ENCODE measurements at places on chromosomes 1 and 21.
A peak's percentile ranks its signal among the peaks of the same experiment; 100 is the strongest.

DNA sequence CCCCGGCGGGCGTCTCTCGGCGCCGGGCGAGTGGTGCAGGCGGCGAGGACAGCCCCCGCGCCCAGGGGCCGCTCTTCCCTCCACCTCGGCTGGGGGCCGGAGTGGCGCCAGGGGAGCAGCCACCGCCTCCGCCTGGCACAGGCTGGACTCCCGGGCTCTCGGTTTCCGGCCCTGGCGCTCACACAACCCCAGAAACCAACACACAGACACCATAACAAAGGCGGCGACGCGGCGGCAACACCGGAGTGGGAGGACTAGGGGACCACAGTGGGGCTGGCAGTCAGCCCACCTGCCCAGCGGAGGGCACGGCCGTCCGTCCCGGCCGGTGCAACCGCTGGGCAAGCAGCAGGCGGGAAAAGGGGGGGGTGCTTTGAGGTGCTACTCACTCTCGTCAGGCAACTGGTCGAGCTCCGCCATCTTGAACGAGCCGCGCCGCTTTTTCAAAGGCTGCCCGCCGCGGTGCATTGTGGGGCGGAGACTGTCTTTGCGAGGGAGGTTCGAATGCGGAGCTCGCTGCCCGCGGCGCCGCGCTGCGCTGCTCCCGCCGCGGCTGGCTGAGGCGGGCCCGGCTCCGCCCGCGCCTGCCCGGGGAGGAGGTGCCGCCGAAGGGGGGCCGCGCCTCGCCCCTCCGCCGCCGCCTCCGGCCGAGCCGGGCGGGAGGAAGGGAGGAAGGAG is at the start of gene LIN9:
TSS of gene LIN9 (minus strand) at position 442 of the 675 bp plus-strand sequence. CDS start at position 417, 25 bp downstream.
- DNase-seq: peak; percentile 95

DNA sequence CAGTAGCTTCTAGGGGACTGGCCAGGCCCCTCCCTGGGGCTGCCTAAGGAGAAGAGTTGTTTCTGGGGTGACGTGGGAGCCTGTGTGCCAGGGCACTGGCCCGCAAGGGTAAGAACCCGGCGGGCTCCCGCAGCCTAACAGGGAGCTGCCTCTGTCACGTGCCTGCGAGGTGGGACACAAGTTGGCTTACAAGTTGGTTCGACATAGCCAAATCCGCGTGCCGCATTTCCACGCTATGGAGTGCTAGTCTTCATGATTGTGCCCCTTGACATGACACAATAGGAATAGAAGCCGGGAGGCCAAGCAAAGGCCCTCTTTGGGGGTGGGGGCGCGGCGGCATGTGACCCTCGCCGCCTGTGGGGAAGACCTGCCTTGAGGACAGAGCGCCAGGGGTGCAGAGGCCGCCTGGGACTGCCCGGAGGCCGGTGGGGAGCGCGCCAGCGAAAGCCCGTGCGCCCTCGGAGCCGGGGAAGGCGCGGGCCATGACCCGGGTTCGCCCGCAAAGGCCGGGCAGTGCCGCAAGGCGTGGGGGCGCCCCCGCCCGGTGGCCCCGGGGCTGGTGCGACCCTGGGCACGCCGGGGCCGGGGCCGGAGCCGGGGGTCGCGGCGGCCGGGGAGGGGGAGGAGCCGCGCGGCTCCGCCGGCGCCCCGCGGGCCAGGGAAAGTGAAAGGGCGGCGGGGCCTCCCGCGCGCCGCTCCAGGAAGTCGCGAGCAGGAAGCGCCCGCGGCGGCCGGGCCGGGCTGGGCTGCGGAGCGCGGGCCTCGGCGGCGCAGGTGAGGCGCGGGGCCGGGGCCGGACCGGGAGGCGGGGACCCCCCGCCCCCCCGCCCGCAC is at the start of gene SLC37A1:
TSS of gene SLC37A1 (plus strand) at position 702 of the 834 bp plus-strand sequence. CDS start 4,603 bp downstream, outside the sequence.
- peak; percentile 36 for DNase-seq

- DNase-seq: no peak
Observed at GRCh38 chr1:161261261-161262235, 3.0 kb downstream of the PCP4L1 start.

DNA sequence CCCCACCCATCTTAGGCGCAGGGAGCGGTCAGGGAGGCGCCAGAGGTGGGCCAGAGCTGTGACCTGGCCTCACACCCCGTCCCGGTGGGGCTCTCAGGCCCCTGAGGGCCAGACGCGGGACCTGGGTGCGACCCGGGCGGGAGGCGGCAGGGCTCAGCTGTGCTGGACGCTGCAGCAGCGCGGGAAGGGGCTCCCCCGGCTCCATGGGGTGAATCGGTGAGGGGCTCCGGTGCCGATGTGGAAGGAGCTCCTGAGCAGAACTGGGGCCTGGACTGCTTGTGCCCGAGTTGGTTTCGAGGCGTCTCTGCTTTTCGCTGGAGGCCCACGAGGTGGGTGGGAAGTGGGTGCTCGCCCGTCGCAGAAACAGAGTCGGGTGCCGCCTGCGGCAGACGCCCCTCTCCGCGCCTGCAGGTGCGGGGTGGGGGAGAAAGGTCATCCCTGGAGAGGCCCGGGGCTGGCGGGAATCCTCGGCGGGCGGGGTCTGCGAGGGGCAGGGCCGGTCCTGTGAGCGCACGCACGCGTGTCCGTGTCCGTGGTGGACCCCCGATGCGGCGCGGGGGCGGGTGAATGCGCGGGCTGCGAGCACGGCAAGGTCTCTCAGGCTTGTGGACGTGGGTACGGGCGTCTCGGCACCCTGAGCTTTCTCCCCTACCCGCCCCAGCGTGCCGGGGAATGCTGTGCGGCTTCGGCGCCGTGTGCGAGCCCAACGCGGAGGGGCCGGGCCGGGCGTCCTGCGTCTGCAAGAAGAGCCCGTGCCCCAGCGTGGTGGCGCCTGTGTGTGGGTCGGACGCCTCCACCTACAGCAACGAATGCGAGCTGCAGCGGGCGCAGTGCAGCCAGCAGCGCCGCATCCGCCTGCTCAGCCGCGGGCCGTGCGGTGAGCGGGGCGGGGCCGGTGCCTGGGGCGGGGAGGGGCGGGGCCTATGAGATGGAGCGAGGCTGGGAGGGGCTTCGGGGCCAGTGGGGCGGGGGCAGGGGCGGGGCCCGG is 20.4 kb downstream of the AGRN start:
- DNase-seq: peak; percentile 72

DNA sequence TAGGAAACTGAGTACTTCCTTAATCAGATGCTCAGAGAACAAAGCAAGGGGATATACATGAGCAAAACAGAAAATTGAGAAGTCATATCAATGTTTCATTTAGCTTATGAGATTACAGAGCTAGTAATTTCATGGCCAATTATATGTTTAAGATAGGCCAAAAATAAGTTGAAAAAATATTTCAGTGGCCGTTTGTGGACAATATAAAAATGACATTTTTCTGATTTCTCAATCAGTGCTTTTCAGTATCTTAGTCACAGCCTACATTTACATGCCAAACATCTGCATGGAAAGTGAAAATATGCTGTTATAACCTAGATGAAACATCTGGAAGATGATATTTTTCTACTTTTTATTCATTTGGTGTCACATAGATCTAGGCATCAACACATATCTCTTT is 192.5 kb downstream of the HLX start:
- no peak for DNase-seq

- DNase-seq: no peak
Observed at GRCh38 chr1:234520908-234521817, 42.2 kb upstream of the TARBP1 start.

- DNase-seq: no peak
Observed at GRCh38 chr1:197351821-197352440, 83.9 kb downstream of the CRB1 start.

DNA sequence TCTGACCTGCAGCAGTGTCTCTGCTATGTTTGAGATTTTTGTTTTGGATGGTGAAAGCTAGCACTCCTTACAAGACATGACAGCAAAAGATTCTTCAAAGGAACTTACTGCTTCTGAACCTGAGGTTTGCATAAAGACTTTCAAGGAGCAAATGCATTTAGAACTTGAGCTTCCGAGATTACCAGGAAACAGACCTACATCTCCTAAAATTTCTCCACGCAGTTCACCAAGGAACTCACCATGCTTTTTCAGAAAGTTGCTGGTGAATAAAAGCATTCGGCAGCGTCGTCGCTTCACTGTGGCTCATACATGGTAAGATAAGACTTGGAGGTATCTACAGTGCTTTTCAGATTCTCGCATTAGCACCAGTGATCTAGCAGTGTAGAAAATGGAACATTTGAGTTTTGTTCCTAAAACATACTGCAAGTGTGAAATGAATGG is 200.2 kb downstream of the PDE4B start:
- DNase-seq: no peak

DNA sequence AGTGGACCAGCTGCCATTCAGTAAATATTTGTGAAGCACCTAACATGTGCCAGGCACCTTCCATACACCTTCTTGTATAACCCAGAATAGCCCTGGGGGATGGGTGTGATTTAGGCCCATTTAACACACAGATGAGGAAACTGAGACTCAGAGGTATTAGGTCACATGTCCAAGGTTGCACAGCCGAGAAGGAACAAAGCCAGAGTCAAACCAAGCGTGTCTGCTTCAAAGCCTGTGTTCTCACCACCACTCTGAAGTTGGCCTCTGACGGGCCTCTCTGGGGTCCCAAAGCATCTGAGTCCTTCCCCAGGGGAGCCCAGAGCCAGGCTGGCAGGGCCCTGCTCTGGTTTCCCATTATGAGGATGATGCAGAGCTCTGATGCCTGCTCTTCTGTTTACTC is 65.1 kb downstream of the LACTBL1 start:
- no peak for DNase-seq

DNA sequence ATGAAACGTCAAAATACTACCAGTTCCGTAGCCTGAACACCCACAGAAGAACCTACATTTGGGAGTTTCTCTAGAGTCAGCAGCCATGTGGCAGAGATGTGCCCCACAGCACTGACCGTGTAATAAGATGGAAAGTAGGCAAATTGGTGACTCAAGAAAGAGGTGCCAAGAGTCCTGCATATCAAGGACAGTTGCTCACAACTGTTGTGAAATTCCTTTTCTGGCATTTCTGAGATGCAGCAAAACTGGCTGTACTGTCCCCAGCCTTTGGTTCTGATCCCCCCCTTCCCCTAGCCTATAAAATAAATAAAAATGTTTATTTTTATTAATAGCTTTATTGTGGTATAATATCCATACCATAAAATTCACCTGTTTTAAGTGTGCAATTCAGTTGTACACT is 324.0 kb downstream of the PCP4 start:
- no peak for DNase-seq

DNA sequence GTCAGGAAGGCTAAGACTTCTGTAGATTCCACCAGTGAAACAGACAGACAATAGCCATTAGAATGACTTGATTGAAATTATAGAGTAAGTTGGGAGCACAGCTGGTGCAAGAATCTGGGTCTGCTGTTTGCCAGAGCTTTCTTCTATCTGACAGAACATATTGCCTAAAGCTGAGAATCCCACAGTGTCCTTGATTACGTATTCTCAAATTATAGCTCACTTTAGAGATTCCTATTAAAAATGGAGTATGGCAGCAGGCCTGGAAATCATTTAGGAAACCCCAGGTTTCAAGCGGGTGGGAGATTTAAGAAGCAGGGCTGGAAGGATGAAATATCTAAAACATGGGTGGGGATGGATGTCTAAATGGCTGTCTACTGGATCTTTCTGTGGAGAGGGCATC is 639.7 kb upstream of the CXADR start:
- DNase-seq: no peak

- no peak for DNase-seq
Observed at GRCh38 chr21:27645285-27645684, 678.4 kb upstream of the ADAMTS5 start.

- DNase-seq: no peak
Observed at GRCh38 chr1:11790880-11791715, 14.7 kb downstream of the MTHFR start.

GRCh38 chr21:35530766-35531165 is 481.7 kb upstream of the RUNX1 start:
- no peak for DNase-seq

DNA sequence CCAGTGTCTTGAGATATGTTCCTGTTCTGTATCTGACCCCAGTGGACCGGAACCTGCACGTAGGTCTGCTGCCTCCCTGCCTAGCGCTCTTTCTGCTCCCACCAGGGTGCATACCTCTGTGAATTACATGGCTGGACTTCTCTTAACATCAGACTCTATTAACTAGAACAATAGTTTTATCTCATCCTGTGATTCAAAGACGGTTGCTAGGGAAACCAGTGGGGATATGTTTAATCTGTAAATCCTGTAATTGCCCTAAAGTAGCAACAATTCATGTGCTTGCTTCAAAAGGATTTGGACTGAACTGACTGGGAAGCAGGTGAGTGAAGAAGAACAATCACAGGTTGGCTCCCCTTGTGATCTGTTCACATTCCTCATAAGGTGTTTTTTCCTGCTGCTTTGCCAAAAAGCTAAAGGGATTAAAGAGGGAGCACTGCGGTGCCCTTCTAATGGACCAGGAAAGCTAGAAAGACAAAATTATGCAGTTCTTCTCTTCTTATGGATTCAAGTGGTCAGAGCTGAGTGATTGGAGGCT is 52.7 kb upstream of the DIRAS3 start:
- no peak for DNase-seq

DNA sequence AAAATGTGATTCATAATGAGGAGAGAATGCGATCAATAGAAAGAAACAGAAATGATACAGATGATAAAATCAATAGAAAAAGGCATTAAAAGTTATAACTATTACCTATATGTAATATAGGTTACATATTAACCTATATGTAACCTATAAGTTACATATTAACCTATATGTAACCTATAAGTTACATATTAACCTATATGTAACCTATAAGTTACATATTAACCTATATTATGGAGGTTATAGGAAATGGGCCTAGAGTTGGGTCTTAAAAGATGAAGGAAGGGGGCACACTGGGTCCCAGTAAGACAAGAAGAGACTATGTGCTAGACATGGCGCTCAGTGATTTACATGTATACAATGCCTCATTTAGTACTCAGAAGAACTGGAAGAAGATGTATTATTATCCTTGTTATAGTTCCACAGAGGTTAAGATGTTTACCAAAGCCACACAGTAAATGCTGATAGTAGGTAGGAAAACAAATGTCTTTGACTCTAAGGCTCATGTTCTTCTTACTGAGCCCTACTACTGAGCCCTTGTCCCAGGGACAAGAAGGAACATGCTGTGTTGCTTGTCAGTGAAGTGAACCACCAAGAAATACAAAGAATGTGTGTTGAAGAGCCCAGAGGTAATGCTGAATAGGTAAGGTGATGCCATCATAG is 444.6 kb upstream of the PLXNA2 start:
- DNase-seq: no peak

DNA sequence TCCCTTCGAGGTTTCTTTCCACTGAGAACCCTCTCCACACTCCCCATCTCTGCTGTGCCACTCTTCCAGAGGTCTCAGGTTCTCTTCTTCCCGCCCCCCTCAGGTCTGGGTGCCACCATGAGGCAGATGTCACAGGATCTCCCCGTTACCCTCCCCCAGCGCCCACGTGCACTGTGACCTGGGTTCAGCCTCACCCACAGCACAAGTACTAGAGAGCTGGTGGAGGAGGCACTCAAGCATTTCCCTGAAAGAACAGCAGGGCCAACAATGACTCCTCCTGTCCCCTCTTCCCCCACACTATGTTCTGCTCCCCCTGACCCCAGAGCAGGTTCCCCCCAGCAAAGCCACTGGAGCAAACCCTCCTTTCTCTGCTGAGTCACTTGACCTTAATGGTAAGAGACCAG is 14.3 kb downstream of the PLEKHA6 start:
- DNase-seq: no peak

- no peak for DNase-seq
Observed at GRCh38 chr1:33454646-33455282, 17.7 kb upstream of the ZSCAN20 start.

- DNase-seq: no peak
Observed at GRCh38 chr1:179327196-179327595, 33.6 kb downstream of the SOAT1 start.

GRCh38 chr21:40208948-40209345 is 341.7 kb downstream of the PCP4 start:
- DNase-seq: no peak

GRCh38 chr1:83673312-83673711 is 325.6 kb downstream of the TTLL7 start:
- DNase-seq: no peak

GRCh38 chr1:1348420-1349255 is 580 bp downstream of the DVL1 start:
- DNase-seq: no peak

Measured in activated CD4-positive, alpha-beta T cell treated with anti-CD3 and anti-CD28 coated beads, Interleukin-2, amount 50 U/mL, for 48 hours (primary cell).